ENCODE measurements at places on chromosomes 4 and X.

GRCh38 chr4:81676537-81676936 is 204.8 kb upstream of the RASGEF1B start:
- DNase-seq = peak; percentile 12

DNA sequence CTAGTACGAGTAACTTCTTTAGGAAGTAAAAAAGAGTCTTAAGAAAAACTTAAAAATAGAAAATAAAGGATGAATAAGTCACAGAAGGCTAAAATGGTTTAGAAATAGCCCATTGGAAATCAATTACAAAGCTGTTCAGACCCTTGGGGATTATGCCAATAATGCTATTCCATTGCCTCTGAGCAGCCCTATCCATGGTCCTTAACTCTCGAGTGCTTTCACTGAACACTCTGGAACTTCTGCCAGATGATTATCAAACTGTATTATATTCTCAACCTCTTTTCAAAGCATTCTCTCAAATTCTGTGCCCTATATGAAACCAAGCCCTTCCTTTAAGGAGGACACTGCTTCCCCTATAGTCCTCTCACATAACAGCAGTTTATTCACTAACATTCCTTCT is 17.0 kb downstream of the SLC9B1 start:
- peak; percentile 26 for DNase-seq

DNA sequence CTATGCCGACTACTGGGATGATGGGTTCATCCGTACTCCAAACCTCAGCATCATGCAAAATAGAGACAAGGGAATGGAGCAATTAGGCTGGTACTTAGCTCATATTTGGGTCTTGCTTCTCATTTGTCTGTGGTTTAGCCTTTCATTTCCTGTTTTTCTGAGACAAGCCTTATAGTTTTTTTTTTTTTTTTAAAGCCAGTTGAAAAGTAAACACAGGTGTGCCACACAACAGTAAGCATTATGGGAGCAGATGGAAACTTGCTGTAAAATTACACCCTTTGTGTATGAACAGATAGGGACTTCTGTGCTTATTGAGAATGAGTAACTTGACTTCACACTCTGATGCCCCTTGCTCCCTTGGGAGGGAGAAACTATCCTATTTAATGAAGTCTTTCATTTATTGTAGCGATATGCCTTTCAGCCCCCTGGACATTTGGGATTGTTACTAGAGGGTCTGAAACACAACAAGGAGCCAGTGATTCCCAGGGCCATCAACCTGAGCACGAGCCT is 13.7 kb downstream of the RASSF6 start:
- DNase-seq = no peak

GRCh38 chr4:150080875-150081274 is 2.6 kb downstream of the DCLK2 start:
- no peak for DNase-seq

DNA sequence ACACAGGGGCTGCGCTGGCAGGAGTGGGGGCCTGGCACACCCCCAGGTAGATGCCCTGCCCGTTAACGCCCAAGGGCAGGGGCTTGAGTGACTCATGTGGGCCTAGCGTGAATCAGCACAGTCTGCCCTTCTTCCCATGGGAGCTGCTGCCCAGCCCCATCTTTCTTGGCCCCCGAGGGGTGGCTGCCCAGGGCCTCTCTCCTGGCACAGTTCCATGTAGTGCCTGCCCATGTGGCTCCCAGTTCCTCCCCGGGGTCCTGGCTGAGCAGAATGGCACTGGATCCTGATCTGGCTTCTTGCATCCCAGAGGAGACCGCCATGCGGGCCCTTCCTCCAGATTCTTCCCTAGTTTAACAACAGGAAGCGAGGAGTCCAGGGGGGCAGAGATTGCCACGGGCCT is 2.1 kb upstream of the AVPR2 start:
- no peak for DNase-seq
